ENCODE measurements at places on chromosomes 2 and 18.

DNA sequence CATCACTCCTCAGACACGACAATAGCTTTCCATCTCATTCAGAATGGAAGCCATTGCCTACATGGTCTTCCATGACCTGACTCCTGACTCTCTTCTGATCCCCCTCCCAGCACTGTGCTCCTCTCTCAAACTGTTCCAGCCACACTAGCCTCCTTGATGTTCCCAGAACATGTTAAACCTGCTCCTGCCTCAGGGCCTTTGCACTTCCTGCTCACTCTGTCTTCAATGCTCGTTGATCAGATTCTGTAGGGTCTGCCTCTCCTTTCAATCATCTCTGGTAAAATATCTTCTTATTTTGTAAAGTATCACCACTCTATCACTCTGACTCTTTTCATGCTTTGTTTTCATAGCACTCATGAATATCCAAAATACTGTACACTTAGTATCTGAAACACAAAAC is 84.9 kb downstream of the SESTD1 start:
- no peak for DNase-seq

DNA sequence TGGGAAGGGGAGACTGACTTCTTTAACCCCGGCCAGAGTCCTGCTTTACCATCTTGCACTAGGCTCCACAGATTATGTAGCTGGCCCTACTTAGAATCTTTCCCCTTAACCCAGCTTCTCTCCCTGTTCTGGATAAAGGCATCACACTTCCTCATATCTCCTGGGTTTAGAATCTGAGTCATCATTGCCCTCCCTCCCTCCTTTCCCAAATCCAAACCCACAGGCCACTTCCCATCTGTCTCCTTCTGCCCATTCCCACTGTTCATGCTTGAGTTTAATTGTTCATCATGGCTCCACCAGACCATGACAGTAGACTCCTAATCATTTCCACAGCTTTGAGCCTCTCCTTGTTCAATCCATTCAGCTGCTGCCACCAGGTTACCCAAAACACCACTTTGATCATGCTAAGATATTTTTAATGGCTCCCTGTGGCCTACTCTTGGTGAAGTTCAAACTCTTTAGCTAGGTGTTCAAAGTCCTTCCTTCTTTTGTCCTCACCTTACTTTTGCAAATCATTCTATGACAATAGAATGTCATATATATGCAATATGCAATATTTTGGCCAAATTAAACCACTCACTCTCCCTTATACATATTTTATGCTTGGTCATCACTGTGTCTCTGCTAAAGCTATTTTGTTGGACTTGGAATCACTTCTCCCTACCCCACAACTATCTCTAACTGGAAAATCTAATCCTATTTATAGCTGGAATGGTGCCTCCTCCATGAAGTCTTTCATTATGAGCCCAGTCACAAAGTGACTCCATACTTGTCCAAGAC is 5.5 kb downstream of the PDE11A start:
- peak; percentile 21 for DNase-seq

GRCh38 chr2:154484338-154485099 is 214.0 kb upstream of the KCNJ3 start:
- no peak for DNase-seq

- DNase-seq, result no peak
Observed at GRCh38 chr2:129587426-129588064, 391.9 kb upstream of the RAB6C start.

DNA sequence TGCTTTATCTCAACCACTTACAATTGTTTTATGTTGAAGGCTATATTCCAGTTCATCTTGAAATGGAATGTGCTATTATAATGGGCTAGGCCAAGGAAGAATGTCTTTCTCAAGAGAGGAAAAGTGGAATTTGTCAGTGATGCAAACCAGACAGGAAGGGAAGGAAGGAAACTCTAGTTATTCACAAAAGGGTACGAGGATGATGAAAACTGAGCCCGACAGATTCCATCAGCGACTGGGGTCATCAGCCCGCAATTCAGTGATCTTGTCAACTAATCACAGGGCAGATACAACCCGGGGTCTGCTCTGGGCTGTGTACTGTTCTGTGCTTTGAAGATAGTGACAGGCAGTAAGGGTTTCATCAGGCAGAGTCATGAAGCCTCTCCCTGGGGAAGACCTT is 23.4 kb upstream of the LYPD6 start:
- peak; percentile 4 for DNase-seq

DNA sequence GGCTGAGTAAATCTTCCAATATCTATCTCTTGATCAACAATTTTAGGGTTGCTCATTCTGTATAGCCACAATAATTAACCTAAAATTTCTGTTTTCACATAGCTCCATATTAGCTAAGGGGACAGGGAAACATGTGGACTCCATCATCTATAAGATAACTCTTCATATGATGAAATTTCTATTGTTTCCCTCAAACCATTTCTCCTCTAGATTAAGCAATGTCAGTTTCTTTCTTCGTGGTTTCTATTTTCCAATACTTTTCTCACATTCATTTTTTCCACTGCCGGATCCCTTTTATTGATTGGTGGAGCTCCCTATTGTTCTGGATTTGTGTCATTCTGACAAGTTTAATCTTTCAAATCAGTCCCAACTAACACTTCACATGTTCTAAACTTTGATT is 1221.3 kb upstream of the ZEB2 start:
- DNase-seq, result no peak

DNA sequence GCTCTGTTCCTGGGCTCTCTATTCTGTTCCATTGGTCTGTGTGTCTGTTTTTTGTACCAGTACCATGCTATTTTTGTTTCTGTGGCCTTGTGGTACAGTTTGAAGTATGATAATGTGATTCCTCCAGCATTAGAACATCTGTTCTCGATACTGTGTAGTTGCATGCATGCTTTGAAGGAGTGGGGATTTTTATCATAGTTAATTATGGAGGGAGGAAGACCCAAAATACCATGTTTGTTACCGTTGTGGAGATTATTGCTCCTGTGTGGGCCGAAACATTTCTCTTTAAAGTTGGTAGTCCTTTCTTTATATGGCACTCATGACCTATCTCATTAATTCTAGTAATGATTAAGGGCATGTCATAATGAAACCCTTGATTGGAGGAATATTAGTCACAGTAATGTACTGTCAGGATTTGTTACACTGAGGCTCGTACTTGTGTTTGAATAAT is 87.6 kb downstream of the TTC27 start:
- DNase-seq, result peak; percentile 29

DNA sequence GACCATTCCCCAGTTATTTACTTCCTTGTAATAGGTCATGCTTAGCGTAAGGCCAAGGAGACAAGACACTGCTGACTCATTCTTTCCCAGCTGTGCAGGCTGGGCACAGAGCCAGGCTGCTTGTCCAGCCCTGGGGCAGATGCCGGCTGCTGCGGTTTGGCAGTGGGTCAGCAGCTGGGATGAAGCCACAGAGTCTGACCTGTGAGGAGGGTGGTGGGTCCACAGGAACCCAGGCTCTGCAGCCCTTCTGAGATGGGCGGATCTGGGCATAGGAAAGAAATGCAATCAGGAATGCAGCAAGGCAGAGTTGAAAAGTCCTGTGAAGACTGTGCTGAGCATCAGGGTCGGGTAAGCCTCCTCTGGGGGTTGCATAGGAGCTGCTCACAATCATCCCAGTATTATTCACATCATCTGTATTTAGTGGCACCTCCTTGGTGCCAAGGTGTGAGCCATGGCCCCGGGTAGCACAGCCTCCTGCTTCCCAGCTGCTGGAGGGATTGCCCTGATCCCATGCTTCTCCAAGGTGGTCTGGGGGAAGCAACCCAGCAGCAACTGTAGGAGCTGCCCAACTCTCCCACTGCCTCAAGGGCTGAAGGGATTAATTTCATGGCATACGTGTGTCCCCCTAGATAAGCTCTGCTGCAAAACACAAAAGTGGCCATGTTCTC is 139.0 kb downstream of the DDX1 start:
- DNase-seq, result peak; percentile 83

DNA sequence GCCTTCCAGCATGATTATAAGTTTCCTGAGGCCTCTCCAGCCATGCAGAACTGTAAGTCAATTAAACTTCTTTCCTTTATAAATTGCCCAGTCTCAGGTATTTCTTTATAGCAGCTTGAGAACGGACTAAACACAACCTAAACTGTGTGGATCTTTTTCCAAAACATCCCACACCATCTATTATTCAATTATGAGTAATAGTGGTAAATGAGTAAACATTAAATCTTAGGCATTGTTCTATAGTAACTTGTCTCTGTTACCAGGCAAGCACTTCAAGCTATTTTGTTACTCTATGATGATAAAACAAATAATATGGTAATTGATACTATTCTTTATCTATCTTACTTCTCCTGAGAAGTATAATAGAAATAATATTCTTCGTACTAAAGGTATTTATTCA is 536.9 kb upstream of the CHAC2 start:
- no peak for DNase-seq

DNA sequence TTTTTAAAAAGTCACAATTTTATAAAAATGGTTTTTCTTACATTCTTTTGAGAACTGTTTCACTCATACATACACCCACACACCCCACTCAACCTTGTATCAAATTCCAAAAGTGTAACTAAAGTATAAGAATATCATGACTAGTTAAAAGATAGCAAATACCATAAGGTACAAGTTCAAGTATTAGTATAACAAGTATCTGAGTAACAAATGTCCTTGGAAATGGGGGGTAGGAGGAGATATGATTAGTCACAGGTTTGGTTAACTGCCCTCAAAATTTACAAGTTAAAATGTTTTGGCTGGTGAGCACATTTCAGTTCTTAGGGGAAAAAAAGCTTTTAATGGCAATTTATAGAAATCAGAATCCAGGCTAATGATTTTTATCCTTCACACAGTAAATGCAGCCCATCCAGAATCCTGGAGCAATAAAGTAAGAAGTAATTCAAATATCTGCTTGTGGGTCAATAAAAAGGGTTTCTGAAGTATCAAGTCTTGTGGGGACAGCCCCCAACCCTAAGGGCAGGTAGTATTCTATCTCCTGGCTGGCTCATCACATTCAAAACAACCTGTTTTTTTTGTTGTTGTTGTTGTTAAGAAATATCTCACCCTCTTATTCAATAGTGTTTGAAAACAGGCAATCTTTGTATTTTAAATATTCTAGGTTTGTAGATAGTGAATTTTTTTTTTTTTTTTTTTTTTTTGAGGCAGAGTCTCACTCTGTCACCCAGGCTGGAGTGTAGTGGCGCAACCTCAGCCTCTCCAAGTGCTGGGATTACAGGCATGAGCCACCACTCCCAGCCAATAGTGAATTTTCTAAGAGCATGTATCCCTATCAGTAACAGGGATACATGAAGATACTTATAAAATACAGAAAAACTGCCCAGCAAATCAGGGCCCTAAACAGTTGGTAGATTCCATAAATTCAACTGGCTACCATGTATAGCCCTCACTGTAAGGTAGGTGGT is 14.5 kb downstream of the IAH1 start:
- DNase-seq, result peak; percentile 43

- no peak for DNase-seq
Observed at GRCh38 chr2:120853306-120854013, 117.8 kb downstream of the GLI2 start.

DNA sequence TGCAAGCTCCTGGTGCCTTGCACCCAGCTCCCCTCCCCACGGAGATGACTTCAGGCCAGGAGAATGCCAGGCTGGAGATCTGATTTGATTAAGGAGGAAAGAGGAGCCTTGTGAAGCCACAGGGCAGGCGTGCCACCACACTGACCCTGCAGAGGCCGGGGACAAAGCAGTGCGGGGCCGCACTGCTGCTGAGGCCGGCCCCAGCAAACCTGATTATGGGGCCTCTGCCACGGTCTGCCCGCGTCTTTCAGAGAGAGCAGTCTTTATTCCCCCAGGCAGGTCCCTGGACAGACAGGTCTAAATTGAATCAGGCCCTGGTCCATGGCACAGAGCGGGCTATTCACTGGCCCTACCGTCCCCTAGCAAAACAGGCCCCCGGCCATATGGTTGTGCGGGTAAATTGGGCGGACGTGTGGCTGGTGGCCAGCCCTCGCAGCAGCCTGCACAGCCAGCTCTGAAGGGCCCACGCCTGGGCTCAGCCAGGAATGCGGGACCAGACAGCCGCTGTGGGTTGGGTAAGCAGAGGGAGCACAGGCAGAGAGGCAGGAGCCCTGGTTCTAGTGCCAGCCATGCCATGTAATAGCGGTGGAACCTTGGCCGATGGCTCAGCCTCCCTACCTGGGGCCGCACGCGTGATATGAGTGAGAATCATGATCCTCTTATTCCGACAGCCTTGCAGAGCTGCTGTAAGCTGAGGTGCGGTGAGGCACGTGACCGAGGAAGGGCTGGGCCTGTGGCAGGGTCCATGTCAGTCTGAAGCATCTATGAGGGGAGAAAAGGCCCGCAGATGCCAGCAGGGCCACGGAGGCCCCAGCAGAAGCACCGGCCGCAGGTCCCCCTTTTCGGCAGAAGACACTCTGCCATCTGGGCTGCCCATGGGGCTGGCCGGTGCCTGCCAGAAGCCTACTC is 97.3 kb upstream of the MYCN start:
- no peak for DNase-seq

DNA sequence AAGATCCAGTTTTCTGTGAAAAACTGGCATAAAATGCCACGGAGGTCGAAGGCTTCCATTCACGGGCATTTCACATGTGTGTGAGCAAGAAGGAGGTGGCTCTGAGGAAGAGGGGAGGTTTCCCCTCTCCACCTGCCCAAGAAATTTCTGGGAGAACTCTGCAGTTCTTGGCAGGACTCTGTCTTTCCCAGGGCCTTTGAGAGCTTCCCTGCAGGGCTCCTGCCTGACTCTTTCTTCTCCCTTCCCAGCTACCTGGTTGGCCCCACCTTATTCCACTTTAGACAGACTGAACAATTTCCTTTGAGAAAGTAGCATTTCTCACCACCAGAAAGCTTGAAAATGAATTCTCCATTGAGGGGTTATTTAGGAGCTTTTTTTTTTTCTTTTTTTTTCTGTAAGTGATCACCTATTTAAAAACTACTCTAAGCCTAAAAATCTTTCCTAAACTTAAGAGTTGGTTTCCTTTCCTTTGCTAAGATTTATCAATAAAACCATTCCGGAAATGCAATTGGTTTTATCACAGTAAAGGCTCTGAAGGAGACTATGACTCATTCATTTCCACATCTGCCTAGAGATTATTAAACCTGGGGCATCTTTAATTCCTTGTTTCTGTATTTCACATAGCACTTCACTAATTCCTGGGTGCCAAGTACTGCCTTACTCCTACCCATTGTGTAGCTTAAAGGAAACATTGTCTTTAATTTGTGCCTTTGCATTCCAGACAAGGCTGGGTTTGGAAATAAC is 59.3 kb downstream of the UNC80 start:
- DNase-seq, result no peak

DNA sequence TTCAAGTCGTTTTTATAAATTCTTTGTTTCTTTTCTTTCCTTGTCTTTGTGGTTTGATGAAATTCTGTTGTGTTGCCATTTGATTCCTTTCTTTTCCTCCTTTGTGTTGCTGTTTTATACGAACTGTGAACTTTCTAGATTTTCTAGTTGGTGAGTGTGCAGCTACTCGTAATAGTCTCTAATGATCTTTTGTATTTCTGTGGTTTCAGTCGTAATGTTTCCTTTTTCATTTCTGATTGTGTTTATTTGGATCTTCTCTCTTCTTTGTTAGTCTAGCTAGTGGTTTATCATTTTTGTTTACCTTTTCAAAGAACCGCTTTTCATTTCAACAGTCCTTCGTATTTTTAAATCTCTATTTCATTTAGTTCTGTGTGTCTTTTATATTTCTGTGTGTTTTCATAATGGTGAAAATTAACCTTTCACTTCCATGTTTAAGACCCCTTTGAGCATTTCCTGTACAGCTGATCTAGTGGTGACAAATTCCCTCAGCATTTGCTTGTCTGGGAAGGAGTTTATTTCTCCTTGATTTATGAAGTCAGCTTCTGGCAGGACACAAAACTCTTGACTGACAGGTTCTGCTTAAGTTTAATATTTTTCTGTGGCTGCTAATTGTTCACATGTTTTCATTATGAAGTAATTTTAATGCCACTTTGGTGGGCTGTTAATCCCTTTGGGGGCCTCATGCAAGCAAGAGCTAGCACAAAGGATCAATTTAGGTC is 16.2 kb upstream of the MALT1 start:
- DNase-seq, result no peak

- no peak for DNase-seq
Observed at GRCh38 chr2:102147935-102148334, 5.4 kb downstream of the IL1R1 start.
